Stimulated activated CD4-positive, alpha-beta T cell treated with anti-CD3 and anti-CD28 coated beads, Interleukin-2, amount 100 ng/mL, for 24 hours (primary cell): ENCODE measurements at places on chromosomes 11 and 22.

GRCh38 chr11:79264284-79264683 lies 176.5 kb downstream of the TENM4 start:
- DNase-seq = no peak

- no peak for DNase-seq
Observed at GRCh38 chr11:96543177-96543576, 153.4 kb downstream of the JRKL start.

DNA sequence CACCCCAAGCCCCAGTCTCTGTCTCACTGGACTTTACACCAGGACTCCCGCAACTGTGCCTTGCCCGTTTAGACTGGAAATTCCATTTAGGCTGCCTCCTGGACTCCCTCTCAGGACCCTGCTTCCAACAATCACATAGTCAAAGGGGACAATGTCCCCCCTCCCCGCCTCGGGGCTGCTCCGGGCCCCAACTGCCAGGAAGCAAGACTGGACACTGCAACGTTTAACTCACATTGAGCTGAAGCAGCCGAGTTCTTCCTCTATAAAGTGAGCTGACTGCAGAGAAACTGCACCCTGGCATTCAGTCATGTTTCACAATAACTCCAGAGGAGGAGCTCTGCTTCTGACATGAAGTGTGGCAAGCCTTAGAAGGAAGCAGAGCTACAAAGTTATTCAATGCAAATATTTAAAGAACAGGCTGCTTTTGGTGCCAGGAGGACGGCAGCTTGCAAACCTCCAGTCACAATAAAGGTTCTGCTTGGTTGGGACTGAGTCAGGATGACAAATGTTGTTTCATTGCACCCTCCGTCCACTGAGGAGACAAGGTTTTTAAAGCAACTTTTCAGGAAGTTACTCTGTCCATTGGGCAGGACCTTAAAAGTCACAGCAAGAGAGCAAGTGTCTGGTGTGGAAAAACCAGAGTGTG lies 19.9 kb downstream of the PACSIN2 start:
- no peak for DNase-seq

DNA sequence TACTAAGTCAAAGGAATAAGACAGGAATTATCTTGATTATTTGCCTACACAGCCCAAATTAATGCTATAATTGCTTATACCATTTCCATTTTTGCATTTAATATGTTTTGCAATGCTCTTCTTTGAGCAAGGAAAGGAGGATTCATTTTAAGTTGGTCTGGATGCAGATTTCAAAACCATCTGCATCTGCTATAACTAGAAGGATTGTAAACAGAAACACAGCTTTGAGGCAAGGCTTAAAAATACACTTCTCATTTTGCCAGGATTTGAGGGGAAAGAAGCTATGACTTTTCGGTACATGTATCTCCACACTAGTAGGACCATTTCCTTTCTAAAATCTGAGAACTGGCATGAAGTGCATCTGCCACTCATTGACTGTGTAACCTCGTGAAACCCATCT lies 95.9 kb upstream of the MTNR1B start:
- no peak for DNase-seq

GRCh38 chr11:18615628-18616392 lies 16.2 kb downstream of the MISFA start:
- DNase-seq = no peak
